ENCODE measurements at places on chromosomes 1 and 21. TPM values are rescaled to one million over a fixed set of nuclear protein-coding genes. Genes with fewer than 3 reads are reported as not detected.

- DNase-seq = no peak
Measured at GRCh38 chr1:203669739-203670138, 43.1 kb downstream of the ATP2B4 start.

DNA sequence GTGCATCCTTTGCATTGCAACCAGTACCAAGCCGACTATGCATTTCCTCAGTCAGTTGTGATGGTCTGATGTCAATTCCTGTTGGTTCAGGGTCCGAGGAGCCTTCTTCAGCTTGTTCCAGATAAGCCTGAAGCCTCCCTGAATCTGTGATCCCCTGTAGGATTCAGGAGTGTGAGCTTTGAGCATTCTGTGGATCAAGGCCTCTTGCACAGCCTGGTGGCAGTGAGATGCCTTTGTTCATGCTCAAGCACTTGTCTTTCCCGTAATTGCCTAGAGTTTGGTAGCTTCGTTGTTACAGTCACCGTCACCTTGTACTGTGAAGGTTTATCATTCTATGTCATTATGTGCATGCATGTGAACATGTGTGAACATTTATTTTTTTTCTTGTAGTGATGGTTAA is 103.5 kb downstream of the PBX1 start:
- no peak for DNase-seq

The RNF223 gene
- polyA plus RNA-seq = 2.3 TPM

GRCh38 chr1:168224991-168225390 is 813 bp upstream of the SFT2D2 start:
- no peak for DNase-seq

Measured in lung (tissue), 17 donors.